MCF 10A (cell line): ENCODE measurements at places on chromosomes 11 and 22.

DNA sequence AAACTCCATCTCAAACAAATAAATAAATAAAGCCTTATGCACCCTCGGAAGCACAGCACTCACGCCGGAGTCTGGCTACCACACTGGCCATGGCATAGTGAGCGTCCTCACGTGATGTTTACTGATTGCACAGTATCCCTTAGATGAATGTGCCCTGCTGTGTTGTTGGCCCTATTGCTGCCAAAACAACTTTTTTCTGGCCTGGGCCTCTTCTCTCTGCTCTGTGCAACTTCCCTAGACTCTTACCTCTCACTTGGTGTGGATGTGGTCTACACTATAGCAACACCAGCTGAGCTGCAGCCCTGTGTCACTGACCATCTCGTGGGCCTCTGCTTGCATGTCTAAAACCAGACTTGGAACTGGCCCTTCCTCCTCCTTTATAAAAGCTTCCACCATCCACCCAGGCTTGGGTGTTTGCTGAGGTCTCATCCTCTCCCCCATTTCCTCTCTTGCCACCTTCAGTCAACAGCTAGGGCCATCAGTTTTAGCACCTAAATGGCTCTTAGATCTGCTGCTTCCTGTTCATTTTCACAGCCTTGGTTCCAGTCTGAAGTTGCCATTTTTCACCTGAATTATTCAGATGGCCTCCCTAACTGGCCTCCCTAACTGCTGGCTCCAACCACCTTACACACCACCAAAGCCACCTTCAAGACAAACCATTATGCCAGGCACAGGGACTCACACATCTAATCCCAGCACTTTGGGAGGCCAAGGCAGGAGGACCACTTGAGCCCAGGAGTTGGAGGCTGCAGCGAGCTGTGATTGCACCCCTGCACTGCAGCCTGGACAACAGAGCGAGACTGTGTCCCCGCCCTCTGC, 9.2 kb downstream of the ZNF74 start:
- no peak for DNase-seq

DNA sequence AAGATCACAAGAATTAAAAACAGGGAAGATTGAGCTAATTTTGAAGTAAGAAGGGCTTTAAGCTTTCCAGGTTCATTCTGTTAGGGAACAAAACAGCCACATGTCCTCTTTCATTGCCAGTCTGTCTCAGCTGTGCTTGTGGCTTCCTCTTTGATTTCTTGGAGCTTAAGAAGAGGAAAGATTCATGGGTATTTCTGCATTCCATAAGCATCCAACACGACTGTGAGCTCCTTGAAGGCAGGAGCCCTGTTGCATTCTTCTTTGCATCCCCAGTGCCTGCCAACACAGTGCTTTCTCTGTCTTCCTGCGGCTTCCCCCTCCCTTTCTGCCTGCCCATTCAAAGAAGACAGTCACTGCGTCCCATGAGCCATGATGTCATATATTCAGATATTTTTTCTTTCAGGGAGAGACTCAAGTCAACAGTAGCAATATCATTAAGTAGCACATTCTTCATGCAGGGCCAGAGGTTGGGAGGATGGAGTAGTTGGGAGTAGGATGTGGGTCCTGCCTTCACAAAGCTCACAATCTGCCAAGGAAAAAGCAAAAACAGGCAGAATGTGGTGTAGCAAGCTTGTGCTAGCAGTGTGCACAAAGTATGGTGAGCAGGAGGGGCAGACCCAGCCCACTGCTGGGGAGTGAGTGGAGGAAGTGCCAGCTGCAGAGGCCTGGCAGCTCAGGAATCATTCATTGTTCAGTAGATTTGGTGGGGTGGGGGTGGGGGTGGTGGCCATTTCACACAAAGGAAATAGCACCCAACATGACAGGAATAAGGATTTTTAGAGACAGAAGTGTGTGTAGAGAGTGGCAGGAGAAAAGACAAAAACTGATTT, 162.1 kb upstream of the RASSF10 start:
- DNase-seq = no peak

DNA sequence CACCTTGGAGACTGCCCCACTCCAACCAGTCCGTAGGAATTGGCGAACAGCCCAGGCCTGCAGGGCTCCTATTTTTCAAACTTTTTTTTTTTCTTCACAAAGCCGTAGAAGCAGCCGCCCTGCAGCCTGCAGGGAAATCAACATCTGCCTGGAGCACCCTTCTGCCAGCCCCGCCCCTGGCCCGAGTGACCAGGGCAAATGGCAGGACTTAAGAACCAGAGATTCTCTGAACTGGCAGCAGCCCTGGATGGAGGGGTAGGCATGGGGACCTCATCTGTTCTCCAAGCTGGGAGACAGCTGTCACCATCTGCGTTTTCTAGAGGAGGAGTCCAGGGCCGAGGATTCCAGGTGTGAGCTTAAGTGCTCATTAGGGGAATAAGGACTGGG, 5.6 kb downstream of the SCN2B start:
- DNase-seq = no peak

GRCh38 chr22:30438559-30438958, 13.0 kb downstream of the MTFP1 start:
- DNase-seq = no peak

DNA sequence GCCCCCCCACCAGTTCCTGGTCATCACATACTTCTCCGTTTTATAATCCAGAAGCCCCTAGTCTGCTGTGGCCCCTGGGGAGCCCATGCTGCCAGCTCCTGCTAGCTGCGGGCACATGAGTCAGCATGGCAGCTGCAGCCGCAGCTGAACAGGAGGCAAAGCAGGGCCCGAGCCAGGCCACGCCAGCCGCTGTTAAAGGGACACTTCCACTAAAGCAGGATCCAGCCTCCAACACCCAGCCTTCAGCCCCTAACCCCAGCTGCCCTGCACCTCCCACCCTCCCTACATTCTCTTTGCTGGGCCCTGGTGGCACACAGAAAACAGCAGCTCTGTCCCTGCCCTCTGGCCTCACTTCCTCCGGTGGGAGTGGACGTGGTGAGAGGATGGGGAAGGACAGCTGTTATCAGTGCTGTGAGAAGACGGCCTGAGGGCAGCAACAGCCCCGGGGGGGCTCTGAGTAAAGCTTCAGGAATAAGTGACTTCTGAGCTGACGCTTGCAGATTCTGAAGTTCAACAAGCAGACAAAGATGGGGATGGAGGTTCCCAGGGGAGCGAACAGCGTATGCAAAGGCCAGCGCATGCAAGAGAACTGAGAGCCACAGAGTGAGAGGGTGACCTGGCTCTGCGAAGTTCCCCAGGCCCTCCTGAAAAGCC, 688 bp upstream of the LRRC74B start:
- peak; percentile 41 for DNase-seq

- DNase-seq = no peak
Observed at GRCh38 chr11:116725434-116726221, 47.2 kb downstream of the BUD13 start.

DNA sequence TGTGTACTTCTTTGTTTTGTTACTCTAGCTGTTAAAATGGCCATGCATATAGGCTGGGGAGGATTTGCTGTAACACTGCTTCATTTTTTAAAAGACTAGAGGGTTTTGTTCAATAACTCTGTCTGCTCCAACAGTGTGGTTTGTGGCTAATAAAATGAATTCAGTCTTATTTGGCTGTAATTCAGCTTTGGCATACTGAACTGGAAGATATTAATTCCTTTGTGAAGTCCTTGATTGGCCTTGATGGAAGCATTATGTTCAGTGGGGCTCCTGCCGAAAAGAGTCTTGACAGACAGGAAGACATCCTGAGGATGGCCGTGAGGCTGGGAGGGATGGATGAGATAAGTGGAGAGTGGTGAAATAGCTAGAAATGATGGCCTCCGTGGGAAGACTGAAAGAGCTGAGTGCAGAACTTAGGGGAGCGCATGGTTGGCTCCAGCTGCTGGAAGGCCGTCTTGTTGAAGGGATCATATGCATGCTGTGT, 44.8 kb upstream of the MYO18B start:
- no peak for DNase-seq

- no peak for DNase-seq
Observed at GRCh38 chr11:58060535-58060934, 29.8 kb downstream of the OR6Q1 start.

- DNase-seq = no peak
Observed at GRCh38 chr11:18890615-18891014, 48.6 kb downstream of the MRGPRX1 start.

- peak; percentile 61 for DNase-seq
Observed at GRCh38 chr22:45645526-45646414, 25.9 kb upstream of the ATXN10 start.

- DNase-seq = no peak
Observed at GRCh38 chr11:85167471-85167870, 459.7 kb downstream of the DLG2 start.

- no peak for DNase-seq
Observed at GRCh38 chr11:2527621-2528291, 82.9 kb downstream of the KCNQ1 start.

GRCh38 chr11:5153574-5154431, 754 bp downstream of the OR52A1 start:
- DNase-seq = no peak

DNA sequence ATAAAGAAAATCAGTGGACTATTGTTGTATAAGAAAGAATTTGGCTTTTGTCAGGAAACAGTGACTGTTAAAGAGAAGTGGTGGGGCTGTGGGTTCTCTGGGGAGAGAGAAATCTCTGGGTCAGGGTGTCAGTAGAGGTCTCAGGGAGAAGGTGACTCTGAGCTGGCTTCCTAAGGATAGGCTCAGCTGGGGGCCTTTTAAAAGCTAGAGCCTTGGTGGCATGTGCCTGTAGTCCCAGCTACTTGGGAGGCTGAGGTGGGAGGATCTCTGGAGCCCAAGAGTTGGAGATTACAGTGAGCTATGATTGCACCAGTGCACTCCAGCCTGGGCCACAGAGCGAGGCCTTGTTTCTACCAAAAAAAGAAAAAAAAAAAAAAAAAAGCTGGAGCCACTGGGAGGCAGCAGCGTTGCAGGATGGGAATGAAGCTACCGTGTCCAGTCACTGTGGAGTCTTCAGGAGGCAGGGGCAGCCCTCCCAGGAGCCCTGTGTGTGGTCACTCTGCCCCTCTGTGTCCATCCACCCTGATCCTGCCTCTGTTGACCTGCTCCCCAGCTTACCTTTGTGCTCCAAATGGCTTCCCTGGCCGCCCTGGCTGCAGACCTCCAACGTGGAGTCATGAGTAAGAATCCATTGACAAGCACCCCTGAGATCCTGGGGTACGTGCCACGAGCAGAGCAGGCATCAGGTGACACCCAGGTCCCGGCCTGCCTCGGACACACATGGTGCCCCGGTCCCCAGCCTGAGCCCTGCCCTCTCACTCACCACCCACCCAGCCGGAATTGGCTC, 5.4 kb upstream of the MIF start:
- peak; percentile 53 for DNase-seq

DNA sequence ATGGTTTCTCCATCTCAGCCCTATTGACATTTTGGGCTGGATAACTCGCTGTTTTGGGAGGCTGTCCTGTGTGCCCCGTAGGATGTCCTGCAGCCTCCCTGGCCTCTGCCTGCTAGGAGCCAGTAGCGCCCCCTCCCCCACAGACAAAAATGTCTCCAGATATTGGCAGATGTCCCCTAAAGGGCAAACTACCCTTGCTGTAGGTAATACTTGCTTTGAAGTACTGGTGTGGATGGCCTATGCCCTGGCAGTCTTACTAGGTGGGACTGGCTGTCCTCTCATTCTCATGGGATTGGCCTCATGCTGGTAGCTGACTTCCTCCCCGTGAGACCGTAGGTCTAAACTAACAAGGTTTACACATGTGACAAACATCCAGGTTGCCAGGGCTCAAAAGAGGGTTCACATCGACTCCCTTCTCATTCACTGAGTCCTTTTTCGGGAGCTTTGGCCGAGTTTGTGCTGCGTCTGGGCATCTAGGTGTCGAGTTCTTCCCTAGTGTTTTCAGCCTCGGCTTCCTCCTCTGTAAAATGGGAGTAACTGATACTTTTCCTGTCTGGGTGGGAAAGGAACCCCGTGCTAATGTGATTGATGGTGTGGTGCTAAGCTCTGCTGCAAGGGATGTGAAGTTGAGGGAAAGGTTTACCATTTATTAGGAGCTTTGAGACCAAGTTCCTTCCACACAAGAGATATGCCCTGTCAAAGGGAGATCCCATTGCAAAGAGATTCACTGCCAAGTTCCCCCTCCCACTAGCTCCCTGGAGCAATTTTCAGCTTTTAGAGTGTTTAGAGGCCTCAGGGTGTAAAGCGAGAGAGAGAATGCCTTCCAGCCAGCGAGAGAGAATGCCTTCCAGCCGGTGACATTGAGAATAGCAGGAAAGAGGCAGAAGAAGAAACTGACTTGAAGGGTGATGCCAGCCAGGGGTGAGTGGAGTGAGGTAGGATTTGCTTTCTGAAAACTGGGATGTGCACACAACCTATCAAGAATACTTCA, 17.0 kb downstream of the PTPRJ start:
- DNase-seq = no peak

GRCh38 chr11:66617155-66617834, 865 bp downstream of the RBM14 start:
- peak; percentile 52 for DNase-seq

DNA sequence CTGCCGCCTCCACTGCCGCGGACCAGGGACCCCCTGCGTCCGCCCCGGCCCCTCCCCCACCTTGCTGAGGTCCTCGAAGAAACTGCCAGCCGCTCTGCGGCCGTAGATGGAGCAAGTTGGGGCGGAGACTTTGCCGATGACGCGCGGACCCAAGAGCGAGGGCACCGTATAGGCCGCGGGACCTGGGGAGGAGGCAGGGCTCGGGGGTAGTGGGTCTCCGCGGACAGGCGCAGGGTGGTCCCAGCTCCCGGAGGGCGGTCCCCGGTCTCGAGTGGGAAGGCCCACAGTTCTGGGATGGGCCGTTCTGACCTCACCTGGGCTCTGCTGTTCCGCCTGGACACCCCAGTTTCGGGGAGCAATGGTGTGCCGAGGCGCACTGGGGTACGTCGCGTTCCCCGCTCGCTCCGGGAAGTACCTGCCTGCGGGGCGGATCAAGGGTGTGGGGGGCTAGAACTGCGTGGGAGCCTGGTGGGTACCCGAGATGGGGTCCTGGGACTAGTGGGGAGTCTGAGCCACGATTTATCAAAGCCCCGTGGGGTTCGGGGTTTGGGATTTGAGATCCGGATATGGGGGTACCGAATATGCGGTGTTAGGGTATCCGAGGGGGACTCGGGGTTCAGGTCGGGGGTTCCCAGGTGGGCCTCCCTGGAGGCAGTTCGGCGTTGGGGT, 1.2 kb upstream of the TYMP start:
- peak; percentile 94 for DNase-seq

DNA sequence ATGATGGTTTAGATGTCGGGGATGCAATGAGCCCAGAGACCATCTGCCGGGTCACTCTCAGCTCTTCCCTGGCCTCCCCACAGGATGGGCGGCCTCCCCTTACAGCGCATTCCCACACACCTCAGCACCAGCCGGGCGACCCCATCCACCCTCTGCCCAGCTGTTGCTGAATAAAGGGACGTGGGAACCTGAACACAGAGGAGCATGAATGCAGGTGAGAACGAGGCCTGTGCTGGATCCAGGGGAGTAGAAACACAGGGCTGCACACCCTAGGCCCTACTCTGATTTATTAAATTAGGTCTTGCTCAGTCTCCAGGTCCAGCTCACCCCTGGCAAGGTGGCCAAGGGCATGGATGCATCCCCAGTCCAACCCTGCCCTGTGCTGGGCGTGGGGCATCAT, 180.5 kb downstream of the CTTN start:
- DNase-seq = no peak

- DNase-seq = no peak
Observed at GRCh38 chr11:34278693-34279297, 79.0 kb downstream of the ABTB2 start.

GRCh38 chr11:102260241-102260640, 57.0 kb upstream of the BIRC3 start:
- DNase-seq = no peak

GRCh38 chr11:15484398-15484797, 369.7 kb downstream of the INSC start:
- no peak for DNase-seq

GRCh38 chr11:37963440-37963839, 1365.4 kb upstream of the RAG2 start:
- DNase-seq = no peak
